Kidney epithelial cell (primary cell): ENCODE measurements at places on chromosomes 13 and 19.

GRCh38 chr13:62924395-62924794, 1508.7 kb upstream of the PCDH20 start:
- DNase-seq = no peak

GRCh38 chr13:41419206-41419605, 38.1 kb upstream of the RGCC start:
- no peak for DNase-seq

DNA sequence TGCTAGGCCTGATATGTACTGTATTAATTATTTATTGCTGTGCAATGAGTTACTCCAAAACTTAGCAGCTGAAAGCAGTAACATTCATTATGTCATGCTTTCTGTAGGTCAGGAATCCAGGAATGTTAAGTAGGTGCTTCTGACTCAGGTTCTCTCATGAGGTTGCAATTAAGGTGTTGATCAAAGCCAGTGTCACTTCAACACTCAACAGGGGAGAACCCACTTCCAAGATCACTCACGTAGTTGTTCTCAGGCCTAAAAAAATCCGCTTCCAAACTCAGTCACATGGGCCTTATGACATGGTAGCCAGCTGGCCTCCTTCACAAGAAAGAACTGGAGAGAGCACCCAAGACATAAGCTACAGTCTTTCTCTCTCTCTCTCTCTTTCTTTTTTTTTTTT, 211.1 kb upstream of the NBEA start:
- no peak for DNase-seq

DNA sequence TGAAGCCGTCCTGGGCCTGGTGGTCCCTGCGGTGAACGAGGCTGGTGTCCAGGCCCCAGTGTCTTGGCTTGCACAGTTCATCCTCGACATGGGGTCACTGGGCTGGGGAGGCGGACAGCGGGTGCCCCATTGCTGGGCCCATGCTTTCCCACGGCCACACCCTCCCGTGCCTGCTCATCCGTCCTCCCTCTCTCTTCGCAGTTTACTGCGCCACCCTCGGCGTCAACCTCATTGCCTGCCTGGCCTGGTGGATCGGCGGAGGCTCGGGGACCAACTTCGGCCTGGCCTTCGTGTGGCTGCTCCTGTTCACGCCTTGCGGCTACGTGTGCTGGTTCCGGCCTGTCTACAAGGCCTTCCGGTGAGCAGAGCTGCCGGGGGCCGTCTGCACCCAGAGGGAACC, 12.7 kb downstream of the ADAT3 start:
- DNase-seq = no peak

GRCh38 chr13:84077271-84077670, 195.0 kb upstream of the SLITRK1 start:
- no peak for DNase-seq

- DNase-seq = no peak
These were observed 11.9 kb downstream of the PLEKHF1 start for GRCh38 chr19:29677001-29677817.

- DNase-seq = no peak
These were observed at the start of gene KISS1R for GRCh38 chr19:917323-918151. KISS1R (plus strand) TSS chr19:917333; CDS start chr19:917503, 170 bp downstream.

GRCh38 chr13:112894673-112895481, 74.1 kb upstream of the MCF2L start:
- no peak for DNase-seq

GRCh38 chr19:33683881-33684537, 62.3 kb downstream of the CHST8 start:
- peak; percentile 7 for DNase-seq

- no peak for DNase-seq
These were observed 554.6 kb downstream of the RFC3 start for GRCh38 chr13:34372581-34372980.

DNA sequence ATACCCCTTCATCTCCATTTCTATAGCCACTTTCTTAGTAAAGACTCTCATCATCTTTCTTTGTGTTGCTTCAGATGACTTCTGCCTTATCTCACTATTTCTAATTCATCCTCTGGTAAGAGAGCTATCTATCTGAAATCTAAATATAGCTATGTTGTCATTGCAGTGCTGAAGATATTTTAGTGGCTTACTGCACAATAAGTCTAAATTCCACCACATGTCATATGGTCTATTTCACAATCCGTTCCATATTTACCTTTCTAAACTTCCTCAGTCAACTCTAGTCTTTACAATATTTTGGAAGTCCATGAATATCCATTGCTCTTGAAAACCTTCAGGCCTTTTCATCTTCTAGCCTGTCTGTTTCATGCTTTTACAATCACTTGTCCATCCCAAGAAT, 465.1 kb upstream of the SLC10A2 start:
- DNase-seq = no peak

- DNase-seq = no peak
These were observed 15.6 kb upstream of the SPC24 start for GRCh38 chr19:11171144-11171543.

DNA sequence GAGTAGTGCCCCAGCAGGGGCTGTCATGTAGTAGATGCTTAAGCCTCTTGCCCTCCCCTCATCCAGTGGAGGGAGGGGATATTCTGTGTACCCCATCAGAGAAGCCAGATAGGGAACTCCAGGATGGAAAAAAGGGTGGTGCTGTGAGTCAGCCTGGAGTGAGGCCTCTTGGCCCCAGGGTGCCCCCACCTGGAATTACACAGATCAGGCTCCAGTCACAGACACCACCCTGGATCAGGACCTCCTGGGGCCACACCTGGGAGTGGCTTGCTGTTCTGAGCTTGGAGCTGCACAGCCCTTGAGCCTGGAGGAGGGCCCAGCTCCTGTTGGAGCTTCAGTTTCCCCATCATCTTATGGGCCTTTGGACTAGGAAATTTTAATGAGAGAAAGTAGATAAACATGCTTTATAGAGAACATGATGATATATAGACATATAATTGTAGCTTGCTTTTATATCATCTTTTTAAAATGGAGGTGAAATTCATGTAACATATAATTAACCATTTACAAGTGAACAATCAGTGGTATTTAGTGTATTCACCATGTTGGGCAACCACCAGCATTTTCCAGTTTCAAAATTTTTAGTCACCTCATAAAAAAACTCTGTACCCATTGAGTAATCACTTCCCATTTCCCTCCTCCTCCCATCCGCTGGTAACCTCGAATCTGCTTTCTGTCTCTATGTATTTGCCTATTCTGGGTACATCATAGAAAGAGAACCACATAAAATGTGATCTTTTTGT, 24.6 kb downstream of the CYP4F22 start:
- DNase-seq = no peak

DNA sequence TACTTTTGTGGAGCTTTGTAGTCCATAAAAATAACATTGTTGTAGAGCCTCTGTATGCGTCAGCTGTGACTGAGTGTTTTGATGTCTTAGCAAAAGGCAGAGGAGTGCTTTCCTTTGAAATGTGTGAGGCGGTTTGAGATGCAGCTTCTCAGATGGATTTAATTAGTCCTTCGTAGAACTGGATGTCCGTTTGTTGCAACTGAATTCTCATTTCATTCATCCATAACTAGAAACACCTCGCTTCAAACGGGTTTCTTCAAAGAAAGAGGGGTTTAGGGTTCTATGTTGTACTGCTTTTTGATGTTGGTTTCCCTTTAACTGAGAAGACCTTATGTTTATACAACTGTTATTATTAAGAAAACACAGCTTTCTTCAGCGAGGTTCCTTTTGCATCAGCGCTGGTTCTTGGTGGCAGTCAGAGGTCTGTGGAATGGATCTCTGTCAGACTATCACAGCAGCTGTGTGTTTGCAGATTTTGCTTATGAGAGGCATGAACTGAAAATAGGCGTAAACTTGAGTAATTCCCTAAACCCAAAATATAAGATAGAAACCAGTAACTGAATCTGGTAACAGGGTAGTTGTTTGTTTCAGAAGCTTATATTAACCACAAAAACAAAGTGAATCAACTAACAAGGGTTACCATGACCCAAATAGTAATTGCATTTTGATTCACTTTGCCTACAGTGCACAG, 194.4 kb downstream of the GGACT start:
- peak; percentile 28 for DNase-seq

DNA sequence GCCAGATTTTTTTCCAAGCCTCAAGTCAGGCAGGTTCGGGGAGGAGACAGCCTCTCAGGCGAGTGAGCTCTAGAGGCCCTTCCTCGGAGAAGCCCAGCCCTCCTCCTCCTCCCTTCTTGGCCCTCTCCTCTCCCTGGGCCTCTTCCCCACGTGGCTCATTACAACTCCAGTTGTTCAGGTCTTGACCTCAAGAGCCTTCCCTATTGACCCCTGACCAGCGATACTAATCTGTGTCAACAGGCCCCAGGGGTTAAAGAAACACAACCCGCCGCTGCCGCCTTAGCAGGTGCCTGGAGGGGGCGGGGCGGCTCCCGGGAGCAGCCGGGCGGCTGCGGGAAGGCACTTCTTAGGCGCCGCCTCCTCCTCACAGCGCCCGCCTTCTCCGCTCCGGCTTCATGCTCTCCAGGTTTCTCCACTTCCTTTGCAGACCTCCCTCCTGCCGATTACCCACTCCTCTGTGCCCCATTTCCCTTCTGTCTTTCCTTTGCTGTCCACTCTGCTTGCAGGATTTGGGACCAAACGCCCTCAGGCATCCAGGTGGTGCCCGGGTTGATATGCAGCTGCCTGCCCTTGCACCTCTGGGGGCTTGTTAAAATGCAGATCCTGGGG, 51.0 kb downstream of the LYL1 start:
- no peak for DNase-seq

GRCh38 chr19:1110809-1111640, 7.2 kb downstream of the GPX4 start:
- DNase-seq = no peak

- DNase-seq = no peak
These were observed 51.9 kb upstream of the C1QTNF9B start for GRCh38 chr13:23949200-23949599.

GRCh38 chr19:36421749-36422481, 3.5 kb upstream of the ZFP82 start:
- no peak for DNase-seq

GRCh38 chr13:73934215-73934641, 200.0 kb downstream of the KLF12 start:
- DNase-seq = no peak

- no peak for DNase-seq
These were observed 34.7 kb upstream of the PEPD start for GRCh38 chr19:33556261-33556660.

GRCh38 chr19:40256512-40256911, 28.6 kb downstream of the AKT2 start:
- no peak for DNase-seq

DNA sequence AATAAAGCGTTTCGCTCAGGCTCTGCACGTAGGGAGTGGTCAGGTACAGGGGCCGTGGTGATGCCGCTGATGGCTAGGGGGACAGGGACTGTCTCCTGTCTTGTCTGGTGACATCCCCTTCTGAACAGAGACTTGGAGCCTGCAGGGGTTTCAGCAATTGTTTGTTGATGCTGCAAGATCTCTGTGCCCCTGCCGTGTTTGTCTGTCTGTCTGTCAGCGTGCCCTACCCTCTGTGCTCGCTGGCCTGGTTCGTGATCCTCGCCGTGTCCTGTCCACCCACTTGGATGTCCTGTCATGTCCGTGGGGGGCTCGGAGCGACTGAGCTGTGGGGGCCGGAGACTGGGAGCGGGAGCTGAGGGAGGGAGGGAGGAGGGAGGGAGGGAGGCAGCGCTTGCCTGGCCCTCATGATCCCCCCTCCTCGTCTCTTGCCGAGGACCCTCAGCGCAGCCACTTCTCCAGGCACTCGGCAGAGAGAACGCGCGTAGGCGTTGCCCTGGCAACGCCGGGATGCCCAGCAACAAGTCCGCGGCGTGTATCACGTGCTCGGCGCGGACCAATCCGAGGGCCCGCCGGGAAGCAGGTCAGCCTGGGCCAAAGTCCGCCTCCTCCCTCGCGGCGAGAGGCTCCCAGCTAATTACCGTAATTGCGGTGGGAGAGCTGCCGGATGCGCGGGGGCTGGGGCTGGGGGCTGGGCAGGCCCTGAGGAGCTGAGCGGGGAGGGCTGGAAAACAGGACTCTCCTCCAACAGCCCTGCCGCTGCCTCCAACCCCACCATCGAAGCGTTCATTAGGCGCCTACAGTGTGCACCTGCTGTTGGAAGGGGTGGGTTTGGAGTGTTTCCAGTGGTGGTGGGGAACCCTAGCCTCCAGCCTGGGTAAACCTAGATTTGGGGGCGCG, 31.9 kb upstream of the FEM1A start:
- peak; percentile 72 for DNase-seq

- DNase-seq = no peak
These were observed 30.4 kb upstream of the HMGB1 start for GRCh38 chr13:30496147-30496546.

GRCh38 chr13:66887088-66887487, 343.0 kb downstream of the PCDH9 start:
- DNase-seq = peak; percentile 23

- DNase-seq = no peak
These were observed 612.3 kb upstream of the SLITRK5 start for GRCh38 chr13:87058786-87059329.

DNA sequence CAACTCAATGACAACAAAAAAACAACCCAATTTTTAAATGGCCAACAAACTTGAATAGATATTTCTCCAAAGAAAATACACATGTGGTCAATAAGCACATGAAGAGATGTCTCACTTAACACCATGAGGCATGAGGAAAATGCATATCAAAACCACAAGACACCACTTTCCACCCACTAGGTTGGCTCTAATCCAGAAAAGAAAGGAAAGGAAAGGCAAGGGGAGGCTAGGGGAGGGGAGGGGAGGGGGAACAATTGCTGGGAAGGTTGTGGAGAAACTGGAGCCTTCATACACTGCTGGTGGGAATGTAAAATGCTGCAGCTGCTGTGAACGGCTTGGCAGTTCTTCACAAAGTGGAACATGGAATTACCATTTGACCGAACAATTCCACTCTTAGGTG, 854.3 kb downstream of the UQCRFS1 start:
- no peak for DNase-seq
